Stimulated activated CD4-positive, alpha-beta T cell treated with anti-CD3 and anti-CD28 coated beads, TNF-alpha, amount 100 ng/mL, for 1 hour (primary cell): ENCODE measurements at places on chromosomes 7 and 10.

DNA sequence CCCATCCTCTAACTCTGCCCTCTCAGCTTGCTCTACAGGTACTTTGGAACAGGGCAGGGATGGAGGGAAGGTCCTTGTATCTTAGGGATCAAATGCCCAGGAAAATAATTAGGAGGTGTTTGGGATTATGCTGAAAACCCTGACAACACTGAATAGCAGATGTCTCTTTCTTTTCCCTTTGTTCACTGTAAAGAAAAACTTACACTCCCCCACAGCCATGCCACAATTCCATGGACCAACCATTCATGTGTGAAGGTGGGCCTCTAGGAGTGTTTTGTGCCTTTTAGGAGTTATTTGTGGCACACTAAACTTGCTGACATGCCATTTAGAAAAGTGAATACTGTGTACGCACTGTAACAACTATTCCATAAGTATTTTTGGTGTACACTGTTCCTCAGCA lies 108.1 kb downstream of the SNX10 start:
- no peak for DNase-seq

- no peak for DNase-seq
These were observed 34.7 kb downstream of the WAPL start for GRCh38 chr10:86486856-86487255.

DNA sequence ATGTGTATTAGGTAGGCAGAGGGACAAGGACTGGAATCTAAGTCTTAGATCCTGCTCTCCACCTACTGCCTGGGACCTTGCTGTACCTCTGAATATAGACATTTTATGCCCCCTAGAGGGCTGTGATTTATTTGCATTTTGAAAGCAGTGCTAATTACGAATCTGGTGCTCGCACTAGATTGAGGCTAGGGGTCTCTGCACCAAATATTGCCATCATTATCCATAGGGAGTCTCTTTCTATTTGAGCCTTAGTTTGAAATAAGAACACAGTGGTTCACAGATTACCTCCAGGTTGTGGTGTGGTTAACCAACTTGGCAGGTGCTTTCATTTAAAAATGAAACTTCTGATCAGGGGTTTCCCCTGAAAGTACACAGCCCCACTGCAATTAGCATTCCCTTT lies 41.8 kb downstream of the CNNM1 start:
- no peak for DNase-seq

- no peak for DNase-seq
These were observed 18.4 kb downstream of the MTPAP start for GRCh38 chr10:30330497-30331168.

DNA sequence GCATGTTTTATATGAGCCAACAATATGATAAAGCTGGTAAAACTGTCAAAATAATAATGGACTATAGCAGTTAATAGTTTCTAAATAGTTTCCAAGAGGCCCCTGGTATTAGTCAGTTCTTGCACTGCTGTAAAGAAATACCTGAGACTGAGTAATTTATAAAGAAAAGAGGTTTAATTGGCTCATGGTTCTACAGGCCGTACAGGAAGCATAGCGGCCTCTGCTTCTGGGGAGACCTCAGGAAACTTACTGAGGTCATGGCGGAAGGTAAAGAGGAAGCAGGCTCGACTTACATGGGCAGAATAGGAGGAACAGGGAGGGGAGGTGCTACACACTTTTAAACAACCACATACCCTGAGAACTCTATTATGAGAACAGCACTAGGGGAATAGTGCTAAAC lies 104.6 kb downstream of the PPP1R9A start:
- DNase-seq: no peak

GRCh38 chr7:41567731-41568114 lies 135.2 kb downstream of the INHBA start:
- DNase-seq: no peak

GRCh38 chr10:95377950-95378349 lies 87.1 kb upstream of the PDLIM1 start:
- DNase-seq: no peak

GRCh38 chr7:77958436-77958835 lies 159.9 kb downstream of the PHTF2 start:
- DNase-seq: no peak

DNA sequence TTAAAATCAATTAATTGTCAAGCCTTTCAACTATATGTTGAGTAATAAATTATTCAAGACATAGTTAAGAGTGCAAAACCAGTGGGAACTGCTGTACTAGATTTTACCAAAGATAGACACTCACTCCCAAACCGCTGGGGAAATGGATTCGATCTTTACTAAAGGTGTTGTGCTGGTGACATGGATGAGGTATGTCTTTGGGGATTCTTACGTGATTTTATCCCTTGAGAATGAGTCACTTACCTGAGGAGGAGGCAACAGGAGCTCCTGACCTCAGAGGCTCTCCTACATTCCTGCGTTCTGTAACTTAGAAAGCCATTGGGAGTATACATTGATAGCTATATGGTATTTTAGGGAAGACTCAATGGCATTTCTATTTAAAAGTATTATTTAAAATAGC lies 165.5 kb downstream of the PKD1L1 start:
- no peak for DNase-seq

GRCh38 chr10:28939281-28940157 lies 262.2 kb downstream of the BAMBI start:
- DNase-seq: no peak

- DNase-seq: no peak
These were observed 70.4 kb downstream of the TCF7L2 start for GRCh38 chr10:113020475-113020753.

DNA sequence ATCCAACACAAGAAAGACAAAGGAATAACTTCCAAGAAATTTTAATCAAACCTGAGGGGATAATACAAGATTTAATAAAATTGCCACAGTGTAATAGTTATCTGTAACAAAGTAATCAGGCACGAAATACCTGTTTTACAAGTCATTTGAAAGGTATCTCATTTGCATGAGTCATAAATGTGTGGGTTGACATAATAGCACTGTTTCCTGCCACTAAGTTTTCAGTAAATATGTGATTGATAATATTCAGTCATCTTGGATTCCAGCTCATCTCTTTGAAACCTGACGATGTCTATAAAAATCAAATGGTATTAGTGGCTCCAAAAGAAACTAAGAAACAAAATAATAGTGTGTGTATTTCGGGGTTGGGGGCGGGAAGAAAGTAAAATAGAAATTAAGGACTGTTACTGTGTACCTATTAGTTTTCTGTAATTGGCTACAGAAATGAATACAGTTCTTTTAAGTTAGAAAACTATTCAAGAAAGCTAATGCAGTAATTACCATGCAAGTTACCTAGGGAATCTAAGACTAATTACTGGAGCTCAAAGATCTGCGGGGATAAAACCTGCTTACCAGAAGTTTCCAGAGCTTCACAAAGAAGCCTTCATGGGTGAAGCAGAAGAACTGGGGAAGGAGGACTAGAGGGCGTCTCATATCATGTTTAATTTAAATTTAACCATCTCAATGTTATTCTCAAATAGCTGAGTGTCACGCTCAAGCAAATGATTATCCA lies 100.7 kb downstream of the ST8SIA6 start:
- DNase-seq: no peak

- DNase-seq: no peak
These were observed 130.6 kb upstream of the BTBD16 start for GRCh38 chr10:122140461-122140902.

GRCh38 chr10:79193694-79194382 lies 125.1 kb downstream of the ZMIZ1 start:
- no peak for DNase-seq

GRCh38 chr7:155009570-155010157 lies 6.7 kb upstream of the PAXIP1 start:
- DNase-seq: no peak

GRCh38 chr10:22704942-22705341 lies 9.4 kb downstream of the PIP4K2A start:
- no peak for DNase-seq

DNA sequence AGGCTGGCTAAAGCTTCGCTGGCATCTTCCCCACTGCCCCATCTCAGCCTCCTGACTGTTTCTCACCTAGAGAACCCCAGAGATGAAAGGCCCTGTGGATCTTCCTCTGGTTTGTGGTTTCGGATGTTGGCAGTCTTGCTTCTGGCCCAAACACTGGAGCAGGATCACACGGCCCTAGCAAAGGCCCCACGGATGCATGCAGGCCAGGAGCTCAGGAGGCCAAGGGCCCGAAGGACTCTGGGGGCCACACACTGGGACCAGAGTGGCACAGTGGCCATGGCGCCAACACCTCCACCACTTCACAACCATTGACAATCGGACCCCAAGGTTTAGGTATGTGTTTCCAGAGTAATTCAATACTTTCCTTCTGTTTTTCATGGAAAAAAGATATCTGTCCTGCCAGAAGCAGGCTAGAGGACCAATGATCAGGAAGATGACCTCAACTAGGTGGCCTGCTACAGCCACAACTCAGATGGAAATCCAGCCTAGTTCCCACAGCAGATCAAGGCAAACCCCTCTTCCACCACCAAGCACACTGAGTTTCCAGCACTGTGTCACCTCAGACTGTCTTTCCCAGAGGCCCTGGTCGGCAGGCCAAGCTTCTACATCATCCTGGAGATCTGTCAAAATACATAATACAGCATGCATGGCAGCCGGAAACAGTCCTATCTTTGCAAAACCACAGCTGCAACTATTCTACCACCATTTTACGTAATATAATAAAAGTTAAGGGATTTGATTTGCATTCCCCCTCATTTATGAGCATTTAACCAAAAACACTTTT lies 53.0 kb downstream of the CTBP2 start:
- DNase-seq: no peak

DNA sequence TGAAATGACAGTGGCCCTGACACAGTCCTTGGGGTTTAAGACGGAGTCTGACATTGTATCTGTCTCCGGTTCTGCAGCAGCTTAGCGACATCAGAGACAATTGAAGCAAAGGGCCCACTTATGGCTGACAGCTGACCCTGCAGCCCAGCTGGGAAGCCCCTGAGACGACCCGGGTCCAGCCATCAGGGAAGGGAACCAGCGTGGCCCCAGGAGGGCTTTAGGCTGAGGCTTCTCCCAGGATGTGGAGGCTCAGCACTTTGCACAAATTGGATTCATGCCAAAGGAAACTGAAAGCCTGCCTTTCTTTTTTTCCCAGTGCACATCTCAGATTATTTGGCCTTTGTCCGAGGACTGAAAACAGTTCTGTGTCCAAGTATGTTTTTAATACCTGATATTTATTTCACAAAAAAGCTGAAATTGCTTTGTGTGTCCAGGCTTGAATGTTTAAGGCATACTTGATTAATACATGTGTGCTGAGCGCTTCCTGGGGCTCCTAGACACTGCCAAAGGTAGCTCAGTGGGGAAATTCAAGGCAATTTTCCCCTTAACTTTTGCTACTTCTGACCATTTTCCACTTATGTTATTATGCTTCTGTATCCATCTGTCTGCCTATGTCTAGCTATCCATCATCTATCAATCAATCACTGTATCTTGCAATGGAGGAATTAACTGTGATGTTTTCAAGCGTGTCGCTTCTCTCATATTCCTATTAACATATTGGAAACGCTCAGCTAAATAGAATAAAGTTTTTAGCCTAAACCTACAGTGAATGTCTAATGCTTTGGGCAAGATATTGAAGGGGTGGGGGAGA lies 34.8 kb downstream of the KLF6 start:
- no peak for DNase-seq

DNA sequence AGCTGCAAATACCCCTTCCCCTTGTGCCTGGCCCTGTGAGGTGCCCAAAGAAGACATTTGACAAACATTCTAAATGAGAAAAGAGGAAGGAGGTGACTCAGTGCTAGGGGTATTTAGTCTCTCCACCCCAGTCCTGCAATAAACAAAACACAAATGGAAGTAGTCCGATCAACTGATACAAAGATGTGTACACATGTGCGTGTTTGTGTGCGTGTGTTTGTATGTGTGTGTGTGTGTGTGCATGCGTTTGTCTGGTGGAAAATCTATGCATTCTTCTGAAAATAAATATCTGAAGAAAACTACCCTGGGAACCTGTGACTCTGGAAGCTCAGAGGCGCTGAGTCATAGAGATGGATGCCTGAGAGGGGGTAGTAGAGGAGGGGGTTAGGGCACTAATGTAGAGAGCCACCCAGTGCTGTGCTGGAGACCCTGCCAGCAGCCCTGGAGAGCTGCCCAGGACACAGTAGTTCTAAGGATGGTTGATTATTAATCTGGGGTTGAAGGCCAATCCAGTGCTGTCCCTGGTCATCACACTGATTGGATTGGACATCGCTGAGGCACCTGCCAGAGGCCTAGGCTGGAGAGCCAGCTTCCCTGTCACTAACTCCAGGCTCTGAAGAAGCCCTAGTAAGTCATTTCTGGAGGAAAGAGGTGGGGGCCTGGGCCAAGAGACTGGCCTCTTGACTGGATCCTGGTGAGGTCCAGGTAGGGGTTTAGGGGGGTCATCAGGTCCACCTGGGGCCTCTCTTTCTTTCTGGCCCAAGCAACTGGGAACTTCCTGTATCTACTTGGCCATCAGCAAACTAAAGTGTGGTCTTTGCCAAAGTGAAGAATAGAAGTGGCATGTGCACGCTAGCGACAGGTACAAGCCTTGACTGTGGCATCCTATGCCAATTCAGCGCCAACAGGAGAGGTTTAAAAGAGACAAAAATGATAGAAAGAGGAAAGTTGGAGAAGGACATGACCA lies 18.5 kb downstream of the SFTPA1 start:
- no peak for DNase-seq

- DNase-seq: no peak
These were observed 24.0 kb downstream of the OR9A2 start for GRCh38 chr7:143002898-143003297.

- DNase-seq: no peak
These were observed 273.8 kb downstream of the AUTS2 start for GRCh38 chr7:69871886-69872569.

- DNase-seq: no peak
These were observed 447.0 kb downstream of the ETV1 start for GRCh38 chr7:13542451-13542850.

DNA sequence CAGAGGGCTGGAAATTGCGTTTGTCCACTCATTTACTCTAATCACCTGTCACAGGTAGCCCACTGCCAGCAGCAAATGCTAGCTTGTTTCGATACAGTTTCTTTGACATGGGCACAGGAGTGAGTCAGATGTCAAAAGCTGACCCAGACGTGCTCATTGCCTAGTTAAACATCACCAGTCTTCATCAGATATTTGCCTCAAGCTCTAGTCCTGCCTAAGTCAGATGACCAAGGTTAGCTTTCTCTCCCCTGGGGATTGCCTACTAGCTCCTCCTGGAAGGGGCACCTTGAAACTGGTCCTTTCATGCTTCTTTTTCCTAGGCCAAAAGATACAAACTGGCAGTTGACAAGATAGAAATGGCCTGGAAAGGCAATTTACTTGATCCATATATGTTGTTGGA lies 35.2 kb downstream of the GPAM start:
- DNase-seq: no peak

- no peak for DNase-seq
These were observed 12.3 kb upstream of the CRPPA start for GRCh38 chr7:16433568-16434122.

DNA sequence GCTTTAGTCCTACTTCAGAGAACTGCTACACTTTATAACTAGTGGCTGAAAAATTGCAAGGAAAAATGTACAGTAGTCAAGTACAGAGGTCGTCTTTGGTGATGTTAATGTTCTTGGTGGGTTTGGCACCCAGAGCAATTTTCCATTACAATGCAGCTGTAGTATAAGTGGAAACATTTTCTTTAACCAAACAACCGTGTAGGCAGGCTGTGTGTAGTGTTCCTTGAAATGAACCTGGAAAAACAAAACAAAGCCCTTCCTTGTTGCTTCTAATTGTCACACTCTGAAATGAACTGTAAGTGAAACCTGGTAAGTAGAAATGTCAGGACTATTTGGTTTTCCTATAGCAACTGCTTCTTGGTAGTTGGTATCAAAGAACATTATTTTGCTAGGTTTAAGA lies 256.9 kb downstream of the MDFIC start:
- DNase-seq: no peak
